ENCODE measurements at places on chromosomes 4 and X.

DNA sequence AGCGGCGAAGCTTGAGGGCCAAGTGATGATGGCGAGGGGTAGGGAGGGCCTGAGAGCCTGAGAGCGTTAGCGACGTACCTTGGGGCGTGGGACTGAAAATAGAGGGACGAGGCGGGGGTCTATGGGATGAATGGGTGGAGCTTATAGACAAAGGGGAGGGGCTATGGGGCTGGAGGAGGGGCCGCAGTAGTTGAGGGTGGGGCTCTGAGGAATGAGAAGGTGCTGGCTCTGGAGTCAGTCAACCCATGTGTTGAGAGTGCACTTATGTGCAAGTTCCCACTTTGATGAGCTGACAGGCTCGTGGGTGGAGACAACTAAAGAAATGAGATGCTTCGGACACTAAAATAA, 488 bp downstream of the TBC1D25 start:
- DNase-seq: no peak

DNA sequence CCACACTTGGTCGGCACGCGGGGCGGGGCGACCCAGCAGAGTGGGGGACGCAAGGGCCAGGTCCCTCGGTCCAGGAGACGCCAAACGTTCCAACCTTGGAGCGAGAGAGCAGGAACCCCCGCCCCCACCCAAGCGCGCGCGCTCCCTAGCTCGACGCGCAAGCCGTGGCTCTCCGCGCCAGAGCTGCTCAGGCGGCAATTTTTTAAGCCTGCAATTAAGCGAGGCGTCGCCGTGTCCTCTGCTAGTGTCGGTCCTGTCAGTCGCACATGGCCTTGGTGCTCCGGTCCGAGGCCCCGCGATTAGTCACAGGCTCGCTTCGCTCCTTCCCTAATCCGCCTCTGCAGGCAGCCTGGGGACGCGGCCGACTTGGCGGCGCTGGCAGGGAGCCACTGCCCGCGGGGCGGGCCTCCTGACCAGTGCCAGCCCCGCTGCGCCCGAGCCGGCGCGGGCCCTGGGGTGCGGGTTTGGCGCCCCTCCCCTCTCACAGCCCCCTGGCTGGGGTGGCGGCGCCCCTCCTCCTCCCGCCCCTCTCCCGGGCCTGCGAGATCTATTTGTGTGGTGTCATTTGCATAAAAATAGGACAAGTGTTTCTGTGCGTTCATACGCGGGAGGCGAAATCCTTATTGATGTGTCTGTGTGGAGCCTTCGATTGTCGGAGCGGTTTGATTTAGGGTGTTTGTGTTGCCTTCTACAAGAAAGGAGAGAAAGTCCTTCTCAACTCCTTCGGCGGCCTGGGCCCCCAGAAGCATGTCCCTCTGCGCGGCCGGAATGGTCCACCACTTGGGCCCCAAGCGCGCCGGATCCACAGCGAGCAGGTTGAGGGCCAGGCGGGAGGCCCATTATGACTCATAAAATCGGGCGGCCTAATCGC, 9.8 kb upstream of the BCOR start:
- DNase-seq: peak; percentile 84

DNA sequence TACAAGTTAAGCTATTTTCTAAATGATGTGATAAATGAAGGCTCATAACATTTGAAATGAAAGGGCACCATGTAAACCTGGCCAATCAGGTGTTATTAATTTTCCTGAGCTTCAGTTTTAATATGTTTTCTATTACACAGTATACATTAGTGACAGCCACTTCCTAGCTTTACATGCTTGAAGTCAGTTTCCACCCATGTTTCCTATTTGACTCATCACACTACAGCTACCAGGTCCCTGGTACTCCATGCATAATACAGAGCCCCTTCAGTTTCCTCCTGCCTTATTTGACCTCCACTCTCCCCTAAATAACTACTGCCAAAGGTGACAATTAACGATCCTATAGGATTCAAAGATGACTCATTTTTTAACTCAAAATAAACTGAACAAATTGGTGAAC, 18.3 kb downstream of the ZNF518B start:
- no peak for DNase-seq

DNA sequence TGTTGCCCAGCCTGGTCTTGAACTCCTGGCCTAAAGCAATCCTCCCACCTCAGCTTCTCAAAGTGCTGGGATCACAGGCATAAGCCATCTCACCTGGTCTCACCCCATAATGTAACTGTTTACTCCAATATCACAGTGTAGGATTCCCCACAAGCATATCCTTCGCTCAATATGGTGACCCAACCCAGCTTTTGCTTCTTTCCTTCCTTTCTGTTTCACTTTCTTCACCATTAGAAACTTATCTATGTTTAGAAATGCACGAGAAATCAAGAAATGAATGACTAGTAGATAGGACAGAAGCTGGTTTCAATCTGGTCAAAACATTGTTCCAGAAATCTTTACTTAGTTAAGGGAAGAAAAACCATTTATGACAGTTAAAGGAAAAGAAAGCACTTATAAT, 18.9 kb downstream of the TSPAN5 start:
- DNase-seq: no peak

- DNase-seq: peak; percentile 67
These were observed 81.6 kb downstream of the ZFX start for GRCh38 chrX:24231131-24231540.

- DNase-seq: no peak
These were observed 1.2 kb upstream of the CHIC1 start for GRCh38 chrX:73561801-73562200.

GRCh38 chr4:186805020-186805820, 81.6 kb upstream of the FAT1 start:
- no peak for DNase-seq

- no peak for DNase-seq
These were observed 13.9 kb downstream of the RP2 start for GRCh38 chrX:46850771-46851170.

DNA sequence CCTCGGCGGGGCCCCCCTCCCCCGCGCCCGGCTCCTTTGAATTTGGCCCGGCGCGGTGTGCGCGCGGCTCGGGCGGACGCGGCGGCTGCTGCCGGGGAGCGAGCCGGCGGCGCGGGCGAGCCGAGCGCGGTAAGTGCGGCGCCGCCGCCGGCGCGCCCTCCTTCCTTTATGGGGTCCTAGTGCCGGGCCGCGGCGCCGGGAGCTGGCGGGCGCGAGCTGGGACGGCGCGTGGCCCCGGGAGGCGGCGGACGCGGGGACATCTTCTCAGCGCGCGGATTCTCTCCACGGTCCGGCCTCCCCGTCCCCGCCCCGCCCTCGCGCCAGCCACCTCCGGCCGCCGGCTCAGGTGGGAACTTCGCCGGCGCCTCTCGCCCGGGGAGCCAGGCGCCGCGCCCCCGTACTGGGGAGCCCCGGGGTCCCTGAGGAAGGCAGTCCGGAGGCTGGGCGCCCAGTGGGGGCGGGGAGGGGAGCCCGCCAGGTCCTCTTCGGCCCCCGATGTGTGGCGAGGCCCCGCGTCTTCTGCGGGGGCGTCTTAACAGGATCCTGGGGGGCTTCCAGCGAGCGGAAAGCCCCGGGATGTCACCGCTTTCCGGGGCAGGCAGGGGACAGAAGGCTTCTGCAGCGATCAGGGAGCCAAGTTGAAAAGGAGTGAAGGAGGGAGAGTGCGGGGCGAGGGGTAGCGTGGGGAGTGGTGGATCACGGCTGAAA, 98.4 kb upstream of the TENM3 start:
- peak; percentile 23 for DNase-seq

DNA sequence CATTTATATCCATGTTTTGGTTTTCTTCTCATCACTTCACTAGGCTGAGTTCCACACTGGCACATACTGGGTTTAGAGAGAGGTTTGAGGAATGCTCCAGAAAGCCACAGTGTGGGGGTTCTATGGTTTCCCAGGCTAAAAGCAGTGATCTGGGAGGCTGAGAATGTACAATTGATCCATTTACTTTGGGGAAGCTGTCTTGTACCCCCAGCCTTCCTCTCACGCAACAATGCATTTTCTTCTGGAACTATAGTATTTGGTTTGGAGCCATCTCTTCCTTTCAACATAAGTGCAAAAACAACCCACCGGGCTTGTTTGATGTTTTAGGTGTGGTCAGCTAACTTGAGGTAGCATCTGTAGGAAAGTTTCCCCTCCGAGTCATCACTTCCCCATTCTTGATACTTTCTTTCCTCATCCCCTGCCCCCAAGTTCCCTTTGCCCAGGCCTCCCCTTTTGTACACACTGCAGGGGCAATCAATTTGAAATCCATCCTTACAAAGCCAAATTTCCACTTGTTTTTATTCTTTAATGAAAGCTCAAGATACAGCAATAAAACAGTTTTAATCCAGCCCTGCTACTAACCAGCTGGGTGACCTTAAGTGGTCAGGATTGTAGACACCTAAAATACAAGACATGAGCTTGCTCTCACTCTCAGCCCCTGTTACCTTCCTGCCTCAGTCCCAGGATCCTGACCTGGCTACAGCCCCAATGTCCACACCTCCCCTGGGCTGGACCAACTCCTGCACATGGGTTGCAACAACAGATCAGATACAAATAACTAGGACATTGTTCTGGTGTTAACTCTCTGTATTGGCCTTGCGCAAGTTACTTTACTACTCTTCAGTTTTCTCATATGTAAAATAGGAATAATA, 109.2 kb downstream of the FHDC1 start:
- DNase-seq: peak; percentile 40

DNA sequence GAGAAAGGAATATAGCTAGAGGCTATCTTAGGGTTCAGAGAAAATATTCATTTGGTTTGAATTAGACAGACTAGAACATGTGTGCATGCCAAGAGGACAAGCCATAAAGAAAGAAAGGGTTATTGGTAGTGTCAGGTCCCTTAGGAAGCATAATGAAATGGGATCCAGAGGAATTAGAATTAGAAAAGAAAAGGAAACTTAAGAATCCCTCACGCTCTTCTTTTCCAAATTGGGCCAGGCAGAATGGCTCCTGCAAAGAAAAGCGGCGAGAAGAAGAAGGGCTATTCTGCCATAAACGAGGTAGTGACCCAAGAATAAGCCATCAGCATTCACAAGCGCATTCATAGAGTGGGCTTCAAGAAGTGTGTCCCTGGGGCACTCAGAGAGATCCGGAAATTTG, 4.9 kb upstream of the ABCG2 start:
- DNase-seq: no peak

DNA sequence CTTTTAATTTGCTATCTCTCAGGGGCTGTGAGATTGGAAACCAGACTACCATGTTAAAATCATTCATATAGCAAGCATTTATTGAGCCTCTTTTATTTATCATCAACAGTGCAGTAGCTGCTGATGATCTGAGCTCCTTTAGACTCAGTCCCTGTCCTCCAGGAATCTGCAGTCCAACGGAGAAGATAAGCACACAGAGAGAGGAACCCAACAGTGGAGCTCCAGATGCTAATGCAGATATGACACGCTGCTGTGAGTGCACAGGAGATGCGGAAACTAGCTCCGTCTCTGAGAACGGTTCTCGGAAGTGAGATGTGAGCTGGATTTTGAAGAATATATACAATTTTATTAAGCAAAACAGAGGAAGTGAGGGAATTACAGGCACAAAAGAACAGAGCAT, 35.4 kb downstream of the DCHS2 start:
- no peak for DNase-seq

DNA sequence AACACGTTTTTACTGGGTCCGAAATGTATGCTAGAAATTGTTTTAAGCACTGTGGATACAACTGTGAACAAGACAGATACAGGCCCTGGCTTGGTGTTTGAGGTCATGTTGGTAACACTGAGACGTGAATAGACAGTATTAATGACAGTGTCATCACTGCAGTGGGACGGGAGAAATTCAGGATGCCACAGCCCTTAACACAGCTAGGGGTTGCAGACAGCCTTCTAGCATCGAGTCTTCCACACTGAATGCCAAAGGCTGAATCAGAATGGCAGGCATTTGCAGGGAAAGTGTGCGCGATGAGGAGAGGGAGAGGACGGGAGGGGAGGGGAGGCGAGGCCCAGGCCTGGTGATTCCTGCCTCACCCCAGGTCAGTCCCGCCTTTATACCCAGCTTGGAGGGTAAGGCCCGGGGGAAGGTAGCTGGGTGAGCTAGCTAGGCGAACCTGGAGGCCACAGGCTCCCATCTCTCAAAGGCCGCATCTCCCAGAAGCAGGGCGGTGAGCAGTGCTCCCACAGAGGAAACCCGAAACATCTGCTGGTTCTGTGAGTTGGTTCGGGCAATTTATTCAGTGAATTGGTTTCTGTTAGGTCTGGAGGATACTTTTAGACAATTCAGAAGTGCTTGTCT, 44.1 kb upstream of the CLDN24 start:
- no peak for DNase-seq

DNA sequence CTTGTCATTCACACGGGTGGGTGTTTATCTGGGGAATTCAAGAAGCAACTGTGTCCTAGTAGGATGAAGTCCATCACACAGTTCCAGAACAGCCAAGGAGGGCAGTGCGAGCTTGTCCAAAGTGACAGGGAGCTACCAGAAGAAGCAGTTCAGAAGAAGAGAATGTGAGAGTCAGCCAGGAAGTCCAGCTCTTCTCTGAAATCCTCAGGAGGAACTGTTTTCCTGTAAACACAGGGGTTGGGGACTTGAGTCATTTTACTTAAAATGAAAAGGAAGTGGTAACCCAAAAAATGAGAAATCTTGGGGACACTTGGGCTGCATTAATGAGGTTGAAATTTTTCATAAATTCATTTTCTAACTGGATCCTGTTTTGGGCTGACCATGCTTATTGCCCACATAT, 8.2 kb upstream of the TLR10 start:
- no peak for DNase-seq

GRCh38 chr4:66991521-66991920, 553.8 kb downstream of the CENPC start:
- no peak for DNase-seq

- no peak for DNase-seq
These were observed 45.6 kb upstream of the ANK2 start for GRCh38 chr4:113003841-113004240.

GRCh38 chr4:151646322-151646721, 114.5 kb downstream of the GATB start:
- no peak for DNase-seq

- no peak for DNase-seq
These were observed 1393.3 kb downstream of the ARAP2 start for GRCh38 chr4:34850968-34851367.

GRCh38 chr4:16113741-16114140, 29.9 kb upstream of the PROM1 start:
- DNase-seq: no peak

DNA sequence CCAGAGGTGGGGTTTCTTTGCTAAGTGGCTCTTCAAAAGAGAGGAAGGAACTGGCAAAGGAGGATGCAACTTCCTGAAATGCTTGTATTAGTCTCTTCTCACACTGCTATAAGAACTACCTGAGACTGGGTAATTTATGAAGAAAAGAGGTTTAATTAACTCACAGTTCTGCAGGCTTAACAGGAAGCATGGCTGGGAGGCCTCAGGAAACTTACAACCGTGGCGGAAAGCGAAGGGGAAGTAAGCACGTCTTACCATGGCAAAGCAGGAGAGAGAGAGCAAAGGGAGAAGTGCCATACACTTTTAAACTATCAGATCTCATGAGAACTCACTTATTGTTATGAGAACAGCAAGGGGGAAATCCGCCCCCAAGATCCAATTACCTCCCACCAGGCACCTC, 505.7 kb downstream of the ZNF674 start:
- no peak for DNase-seq

DNA sequence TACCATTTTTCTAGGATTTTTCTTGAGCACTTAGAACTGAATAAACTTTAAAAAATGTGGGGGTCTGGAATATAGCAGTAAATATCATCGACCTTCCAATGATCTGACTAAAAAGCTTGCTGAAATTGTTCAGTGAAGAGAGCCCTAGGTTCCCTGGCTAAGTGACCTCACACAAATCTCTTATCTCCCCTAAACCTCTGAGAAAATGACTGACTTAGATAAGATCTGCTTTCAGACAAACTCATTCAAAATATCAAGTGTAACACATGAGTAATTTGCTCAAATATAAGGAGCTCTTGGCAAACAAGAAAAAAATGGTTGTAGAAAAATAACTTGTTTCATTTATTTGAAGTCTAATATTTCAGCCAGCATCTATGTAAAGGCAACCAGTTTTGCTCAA, 441.7 kb upstream of the SLIT2 start:
- DNase-seq: no peak

Measured in SW480 (cell line).